Urinary bladder (tissue), 4 donors: ENCODE measurements at places on chromosomes 5 and 9. TPM values are rescaled to one million over a fixed set of nuclear protein-coding genes. Genes with fewer than 3 reads are reported as not detected.

The PTGER4 gene
- polyA plus RNA-seq: 15.7 TPM

The FOXD4 gene
- 0.19 TPM for polyA plus RNA-seq

The WDR38 gene
- polyA plus RNA-seq: not detected

The GLRA1 gene
- polyA plus RNA-seq: not detected

The STKLD1 gene
- 1.1 TPM for polyA plus RNA-seq

The ISL1 gene
- 0.46 TPM for polyA plus RNA-seq

The CRB2 gene
- 0.51 TPM for polyA plus RNA-seq

The PHF24 gene
- polyA plus RNA-seq: 0.18 TPM

The DRD1 gene
- polyA plus RNA-seq: 0.81 TPM

The CNTNAP3 gene
- polyA plus RNA-seq: 4.3 TPM

The SV2C gene
- 0.56 TPM for polyA plus RNA-seq

The ZNF366 gene
- 3.3 TPM for polyA plus RNA-seq

The ANXA2R gene
- polyA plus RNA-seq: 2.9 TPM

The PLK2 gene
- polyA plus RNA-seq: 27.6 TPM

The SPRY4 gene
- 11.6 TPM for polyA plus RNA-seq

The TGFBR1 gene
- 14.9 TPM for polyA plus RNA-seq

The COL15A1 gene
- polyA plus RNA-seq: 42.0 TPM

The ST8SIA4 gene
- 1.7 TPM for polyA plus RNA-seq

The TEX48 gene
- not detected for polyA plus RNA-seq

The FAM163B gene
- 0.86 TPM for polyA plus RNA-seq

The GTF2H2C gene
- 16.9 TPM for polyA plus RNA-seq

The ZDHHC12 gene
- 35.5 TPM for polyA plus RNA-seq

The PCDHA11 gene
- polyA plus RNA-seq: 0.06 TPM

The LURAP1L gene
- 24.9 TPM for polyA plus RNA-seq

The PCDHGB1 gene
- 0.47 TPM for polyA plus RNA-seq

The FAXDC2 gene
- 47.8 TPM for polyA plus RNA-seq

The CARD9 gene
- 2.9 TPM for polyA plus RNA-seq

The RRAGA gene
- 137 TPM for polyA plus RNA-seq

The SARDH gene
- 1.5 TPM for polyA plus RNA-seq

The DMAC1 gene
- polyA plus RNA-seq: 23.9 TPM

The CTNND2 gene
- polyA plus RNA-seq: 0.24 TPM

The SPATA31E1 gene
- 0.04 TPM for polyA plus RNA-seq

The SKP1 gene
- 745 TPM for polyA plus RNA-seq

The BHMT gene
- 8.2 TPM for polyA plus RNA-seq

The ARID3C gene
- not detected for polyA plus RNA-seq

The PTGDS gene
- polyA plus RNA-seq: 71.8 TPM

The SPINK4 gene
- polyA plus RNA-seq: 2.6 TPM

The ROPN1L gene
- polyA plus RNA-seq: 0.72 TPM

The DAPK1 gene
- 12.1 TPM for polyA plus RNA-seq

The CCDC171 gene
- 1.6 TPM for polyA plus RNA-seq

The IFNA14 gene
- not detected for polyA plus RNA-seq

The MLANA gene
- polyA plus RNA-seq: not detected

The FRMD3 gene
- polyA plus RNA-seq: 4.8 TPM

The HACD4 gene
- polyA plus RNA-seq: 3.8 TPM

The IFNB1 gene
- not detected for polyA plus RNA-seq

The C9orf40 gene
- 6.7 TPM for polyA plus RNA-seq

The SRD5A1 gene
- 6.5 TPM for polyA plus RNA-seq

The NR4A3 gene
- 4.8 TPM for polyA plus RNA-seq

The DMRT3 gene
- polyA plus RNA-seq: 0.09 TPM

The IL9 gene
- not detected for polyA plus RNA-seq

The LHFPL2 gene
- polyA plus RNA-seq: 19.2 TPM

The NME5 gene
- polyA plus RNA-seq: 1.7 TPM

The LNPEP gene
- 10.1 TPM for polyA plus RNA-seq

The OMD gene
- 15.3 TPM for polyA plus RNA-seq

The KCNV2 gene
- not detected for polyA plus RNA-seq
